ENCODE measurements at places on chromosomes 12 and 14. TPM values are rescaled to one million over a fixed set of nuclear protein-coding genes. Genes with fewer than 3 reads are reported as not detected.

The MYL6B gene
- 56.4 TPM for total RNA-seq

The FAM181A gene
- not detected for total RNA-seq

The AICDA gene
- total RNA-seq, result not detected

The PDZRN4 gene
- 0.07 TPM for total RNA-seq

The CBLN3 gene
- 4.2 TPM for total RNA-seq

The ZC2HC1C gene
- 0.69 TPM for total RNA-seq

The CDK17 gene
- total RNA-seq, result 46.6 TPM

The TMEM233 gene
- total RNA-seq, result 6.7 TPM

The CLEC1A gene
- not detected for total RNA-seq

The KRT6A gene
- total RNA-seq, result 2.7 TPM

The CMKLR1 gene
- 5.4 TPM for total RNA-seq

The TCP11L2 gene
- 41.2 TPM for total RNA-seq

The CCDC38 gene
- total RNA-seq, result not detected

The OVCH1 gene
- 0.07 TPM for total RNA-seq

The TAC3 gene
- not detected for total RNA-seq

The C12orf50 gene
- total RNA-seq, result not detected

The KRT71 gene
- total RNA-seq, result not detected

The NID2 gene
- total RNA-seq, result 183 TPM
